Activated T-cell treated with anti-CD3 and anti-CD28 coated beads, Interleukin-2, amount 50 U/mL, for 72 hours (primary cell): ENCODE measurements at places on chromosomes 16 and 17. TPM values are rescaled to one million over a fixed set of nuclear protein-coding genes. Genes with fewer than 3 reads are reported as not detected.
A peak's percentile ranks its signal among the peaks of the same experiment; 100 is the strongest.

- DNase-seq = peak; percentile 39
These were observed at the start of gene HSD11B2 for GRCh38 chr16:67430977-67431774. TSS of gene HSD11B2 (plus strand) at chr16:67431121. CDS start at chr16:67431249, 128 bp downstream.

- no peak for DNase-seq
These were observed 25.3 kb downstream of the BFAR start for GRCh38 chr16:14658063-14658462.

DNA sequence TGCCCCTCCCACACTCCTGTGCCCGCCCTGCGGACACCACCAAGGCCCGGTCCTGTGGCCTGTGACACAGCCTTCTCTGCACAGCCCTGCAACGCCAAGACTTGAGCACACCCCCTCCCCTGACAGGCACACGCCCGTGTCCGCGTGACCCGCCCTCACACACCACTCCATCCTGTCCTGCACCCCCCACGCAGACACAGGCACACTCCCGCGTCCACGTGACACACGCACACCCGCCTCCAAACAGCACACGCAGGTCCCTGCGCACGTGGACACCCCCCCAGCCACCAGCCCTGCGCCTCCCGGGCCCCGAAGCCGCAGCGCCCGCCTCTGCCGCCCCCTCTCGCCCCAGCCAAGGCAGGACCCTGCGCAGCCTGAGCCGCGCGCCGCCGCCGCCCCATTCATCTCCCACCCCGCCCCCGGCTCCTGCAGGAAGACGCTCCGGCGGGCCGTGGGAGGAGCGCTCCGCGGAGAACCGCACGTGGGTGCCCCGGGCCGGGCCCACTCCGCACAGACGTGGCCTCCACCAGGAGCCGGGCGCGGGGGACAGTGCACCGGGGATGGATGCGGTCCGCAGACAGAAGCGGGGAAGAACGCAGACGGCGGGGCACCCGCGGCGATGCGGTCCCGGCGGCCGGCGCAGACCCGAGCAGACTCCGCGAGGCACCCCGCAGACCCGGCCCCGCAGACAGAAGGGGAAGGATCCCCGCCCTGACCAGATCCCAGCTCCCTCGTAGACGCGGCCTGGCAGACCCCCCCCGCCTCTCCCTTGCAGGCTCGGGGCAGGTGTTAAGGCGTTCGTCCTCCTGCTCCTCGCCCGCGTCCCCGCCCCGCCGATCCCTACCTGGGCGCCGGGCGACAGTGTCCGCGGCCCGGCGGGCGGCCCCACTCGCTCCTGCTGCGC, 506 bp downstream of the CAMKK1 start:
- peak; percentile 63 for DNase-seq

GRCh38 chr16:23288726-23289512, 13.2 kb upstream of the SCNN1B start:
- no peak for DNase-seq

DNA sequence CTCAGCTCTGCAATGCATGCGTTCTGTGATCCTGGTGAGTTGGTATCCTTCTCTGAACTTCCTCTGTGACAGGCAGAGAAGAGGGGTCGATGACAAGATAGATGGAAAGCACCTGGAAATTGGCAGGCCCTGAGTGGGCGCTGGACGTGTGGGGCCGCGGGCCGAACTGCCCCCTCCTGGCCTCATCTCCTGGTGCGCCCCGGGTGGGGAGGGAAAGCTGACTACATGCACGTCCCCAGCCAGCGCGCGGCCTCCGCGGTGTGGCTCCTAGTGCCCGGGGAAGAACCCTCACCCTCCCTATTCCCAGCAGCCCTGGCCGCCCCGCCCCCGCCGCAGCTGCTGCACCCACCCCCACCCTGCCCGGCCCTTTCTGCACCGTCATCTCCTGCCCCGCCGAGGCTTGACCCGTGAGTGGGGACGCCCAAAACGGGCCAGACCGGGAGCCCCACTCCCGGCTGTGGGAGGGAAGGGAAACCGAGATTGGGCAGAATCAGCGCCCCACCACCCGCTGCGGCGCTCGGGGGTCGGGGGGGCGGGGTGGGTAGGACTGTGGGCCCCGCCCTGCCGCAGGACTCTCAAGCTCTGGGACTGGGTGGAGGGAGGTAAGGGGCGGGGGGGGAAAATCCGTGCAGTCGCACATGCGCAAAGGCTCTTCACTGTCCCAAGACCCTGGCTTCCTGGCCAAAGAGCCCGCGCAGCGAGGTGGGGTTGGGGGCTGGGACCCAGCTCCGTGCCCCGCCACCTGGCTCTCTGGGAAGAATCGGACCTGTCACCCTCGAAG, at the start of gene NOL3:
TSS of gene NOL3 (plus strand) at position 371 of the 781 bp plus-strand sequence.
- peak; percentile 70 for DNase-seq

DNA sequence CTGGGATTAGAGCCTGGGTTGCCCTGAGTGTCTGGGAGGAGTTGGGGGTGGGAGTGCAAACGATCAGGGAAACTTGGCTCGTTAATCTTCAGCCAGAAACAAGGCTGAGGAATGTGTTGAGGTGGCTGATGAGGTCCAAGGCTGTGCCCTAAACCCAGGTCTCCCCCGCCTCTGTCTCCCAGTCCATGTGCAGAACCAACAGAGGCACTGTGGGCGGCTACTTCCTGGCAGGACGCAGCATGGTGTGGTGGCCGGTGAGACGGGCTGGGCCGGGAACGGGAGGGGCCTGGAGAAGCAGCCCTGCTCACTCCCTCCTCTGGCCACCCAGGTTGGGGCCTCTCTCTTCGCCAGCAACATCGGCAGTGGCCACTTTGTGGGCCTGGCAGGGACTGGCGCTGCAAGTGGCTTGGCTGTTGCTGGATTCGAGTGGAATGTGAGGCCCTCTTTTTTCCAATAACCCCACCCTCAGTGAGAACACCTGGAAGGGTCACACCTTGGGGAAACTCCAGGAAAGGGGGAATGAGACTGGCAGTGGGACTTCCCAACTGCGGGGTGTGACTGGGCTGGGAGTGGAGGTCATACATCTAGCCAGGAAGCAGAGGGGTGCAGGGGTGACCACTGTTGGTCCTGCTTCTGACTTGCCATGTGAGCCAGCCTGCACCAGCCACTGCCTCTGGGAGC, 1.7 kb downstream of the SLC5A2 start:
- DNase-seq = no peak

GRCh38 chr17:82148997-82149396, 51.0 kb upstream of the FASN start:
- DNase-seq = no peak

- no peak for DNase-seq
These were observed 30.9 kb upstream of the MEAK7 start for GRCh38 chr16:84535408-84535807.

DNA sequence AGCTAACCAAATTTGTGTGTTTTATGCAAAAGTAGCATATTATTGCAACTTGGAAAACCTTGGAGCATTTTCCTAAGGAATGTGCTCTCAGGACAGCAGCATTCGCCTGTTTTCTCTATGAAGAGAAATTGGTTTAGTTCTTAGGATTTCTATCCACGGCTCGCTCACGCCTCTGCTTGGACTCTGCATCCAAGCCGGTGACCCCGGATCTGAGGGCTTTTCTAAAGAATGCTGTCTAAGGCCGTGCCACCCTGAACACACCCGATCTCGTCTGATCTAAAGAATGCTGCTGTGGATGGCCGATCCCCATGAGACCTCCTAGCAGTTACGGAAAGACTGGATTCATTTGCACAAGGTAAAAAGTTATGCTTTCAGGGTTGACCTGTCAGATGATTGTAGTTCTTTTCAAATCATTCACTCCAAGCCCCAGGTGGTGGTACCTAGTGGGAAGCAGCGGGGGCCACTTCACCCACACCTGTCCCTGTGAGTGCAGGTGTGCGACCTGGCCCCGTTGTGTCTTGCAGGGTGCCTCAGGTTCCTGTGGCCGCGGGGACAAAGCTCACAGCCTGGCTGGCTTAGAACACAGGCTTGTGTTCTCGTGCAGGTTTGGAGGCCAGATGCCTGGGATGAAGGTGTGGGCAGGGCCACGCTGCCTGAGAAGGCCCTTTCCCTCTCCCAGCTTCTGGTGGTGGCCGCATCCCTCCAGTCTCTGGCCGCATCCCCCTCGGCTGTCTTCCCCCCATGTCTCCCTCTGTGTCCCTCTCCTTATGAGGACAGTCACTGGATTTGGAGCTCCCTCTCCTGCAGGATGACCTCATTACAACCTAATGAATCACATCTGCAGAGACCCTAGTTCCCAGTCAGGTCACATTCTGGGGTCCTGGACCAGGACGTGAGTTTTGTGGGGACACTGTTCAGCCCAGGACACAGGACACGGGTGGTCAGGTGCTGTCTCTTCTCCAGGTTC, 71.1 kb downstream of the BANP start:
- no peak for DNase-seq

DNA sequence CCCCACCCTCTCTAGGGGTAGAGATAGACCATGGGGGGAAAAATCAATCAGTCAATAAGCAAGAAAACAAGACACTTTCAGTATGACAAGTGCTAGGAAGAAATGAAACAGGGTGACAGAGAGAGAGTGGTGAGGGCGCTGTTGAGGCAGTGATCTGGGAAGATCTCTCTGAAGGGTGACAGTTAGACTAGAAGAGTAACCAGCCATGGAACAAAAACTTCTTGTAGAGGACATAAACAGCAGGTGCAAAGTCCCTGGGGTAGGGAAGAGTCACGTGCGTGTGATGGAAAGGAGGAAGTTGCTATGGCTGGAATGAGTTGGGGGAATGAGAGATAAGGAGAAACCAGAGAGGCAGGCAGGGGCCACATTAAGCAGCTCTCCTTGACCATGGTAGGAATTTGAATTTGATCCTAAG, 16.8 kb upstream of the EMP2 start:
- DNase-seq = peak; percentile 12

GRCh38 chr16:4200000-4200780, 41.7 kb downstream of the SRL start:
- peak; percentile 26 for DNase-seq

- no peak for DNase-seq
These were observed 18.0 kb upstream of the SLC16A5 start for GRCh38 chr17:75069783-75070182.

GRCh38 chr17:77965352-77965751, 6.8 kb downstream of the TNRC6C start:
- DNase-seq = no peak

- no peak for DNase-seq
These were observed 17.8 kb upstream of the SLC6A4 start for GRCh38 chr17:30253312-30253711.

DNA sequence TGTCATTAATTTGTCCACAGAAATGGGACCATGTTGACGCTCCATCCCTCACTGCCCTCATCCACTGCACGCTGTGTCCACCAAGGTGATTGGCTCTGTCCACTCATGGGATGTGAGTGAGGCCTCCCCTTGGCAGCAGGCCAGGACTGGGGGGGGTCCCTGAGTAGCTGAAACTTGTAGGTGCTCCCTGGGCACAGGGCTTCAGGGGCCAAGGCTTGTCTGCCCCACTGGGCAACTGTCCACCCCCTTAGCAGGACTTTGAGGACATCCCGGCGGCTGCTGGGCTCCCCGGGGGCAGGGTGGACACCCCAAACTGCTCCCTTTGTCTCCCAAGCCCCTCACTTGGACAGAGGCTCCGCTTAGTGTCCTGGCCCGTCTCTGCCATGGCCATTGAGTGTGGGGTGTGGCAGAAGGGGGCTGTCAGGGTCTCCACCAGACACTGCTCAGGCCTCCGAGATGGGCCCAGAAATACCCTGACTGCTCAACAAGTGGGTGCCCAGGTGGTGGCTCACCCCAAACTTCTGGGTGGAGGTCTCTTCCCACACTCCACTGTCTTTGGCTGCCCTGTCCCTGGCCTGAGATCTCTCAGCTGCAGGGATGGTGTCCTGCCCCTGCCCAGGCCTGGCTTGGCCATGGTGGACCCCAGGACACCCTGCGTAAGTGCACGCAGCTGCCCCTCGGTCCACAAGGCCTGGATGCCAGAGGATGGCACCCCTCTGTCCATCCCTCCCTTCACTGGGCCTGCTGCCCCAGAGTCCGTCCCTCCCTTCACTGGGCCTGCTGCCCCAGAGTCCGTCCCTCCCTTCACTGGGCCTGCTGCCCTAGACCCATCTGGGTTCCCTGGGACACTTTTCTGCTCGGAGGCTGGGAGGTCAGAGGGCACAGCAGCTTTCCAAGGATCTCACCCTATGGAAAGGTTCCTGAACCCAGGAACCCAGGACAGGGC, 2.9 kb upstream of the RAB40C start:
- DNase-seq = no peak

GRCh38 chr17:28553000-28553505, 629 bp upstream of the UNC119 start:
- DNase-seq = no peak

The CRISPLD2 gene
- total RNA-seq = 0.38 TPM

The GTF3C1 gene
- 49.6 TPM for total RNA-seq

The SGCA gene
- 1.7 TPM for total RNA-seq

The LRRC46 gene
- total RNA-seq = 0.46 TPM

The TP53TG3B gene
- not detected for total RNA-seq
